ENCODE measurements at places on chromosomes 3 and 15. TPM values are rescaled to one million over a fixed set of nuclear protein-coding genes. Genes with fewer than 3 reads are reported as not detected.
A peak's percentile ranks its signal among the peaks of the same experiment; 100 is the strongest.

- DNase-seq: peak; percentile 67
Measured at GRCh38 chr15:65952391-65953053, 83.2 kb downstream of the RAB11A start.

GRCh38 chr3:190120269-190121060, at the start of gene P3H2:
TSS of gene P3H2 (minus strand) at chr3:190120897. CDS start at chr3:190120731, 166 bp downstream.
- peak; percentile 94 for DNase-seq

- DNase-seq: no peak
Measured at GRCh38 chr3:5348229-5348902, 160.9 kb downstream of the EDEM1 start.

- peak; percentile 86 for DNase-seq
Measured at GRCh38 chr15:42056934-42057798, 36.3 kb upstream of the PLA2G4E start.

GRCh38 chr3:195210266-195210973, 60.5 kb downstream of the XXYLT1 start:
- DNase-seq: peak; percentile 96

GRCh38 chr3:11221818-11222415, 50.3 kb upstream of the ATG7 start:
- no peak for DNase-seq

DNA sequence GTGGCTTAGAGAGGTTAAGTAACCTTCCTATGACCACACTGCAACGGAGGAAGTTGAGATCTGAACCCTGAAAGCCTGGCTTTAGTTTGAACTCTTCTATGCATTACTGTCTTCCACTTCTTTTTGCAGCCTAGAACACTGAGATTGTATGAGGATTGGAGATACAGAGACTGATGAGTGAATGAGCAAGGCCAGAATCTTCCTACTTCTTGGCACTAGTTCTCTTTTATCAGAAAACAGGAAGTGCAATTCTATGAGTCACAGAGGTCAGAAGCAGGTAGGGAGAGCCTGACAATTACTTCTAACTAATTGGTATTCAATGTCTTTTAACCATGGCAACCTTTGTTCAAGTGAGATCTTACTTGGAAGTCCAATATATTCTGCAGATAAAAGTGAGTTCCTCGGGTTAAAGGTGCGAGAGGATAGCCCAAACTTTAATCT, 219.0 kb downstream of the SHQ1 start:
- DNase-seq: no peak

PTX3 gene
- 6.4 TPM for polyA plus RNA-seq

CHDH gene
- 2.8 TPM for polyA plus RNA-seq

GRCh38 chr3:122006267-122006666, 15.8 kb downstream of the ILDR1 start:
- no peak for DNase-seq

RBSN gene
- 8.3 TPM for polyA plus RNA-seq

- peak; percentile 72 for DNase-seq
Measured at GRCh38 chr15:52780172-52780980, 9.8 kb downstream of the ONECUT1 start.

DNA sequence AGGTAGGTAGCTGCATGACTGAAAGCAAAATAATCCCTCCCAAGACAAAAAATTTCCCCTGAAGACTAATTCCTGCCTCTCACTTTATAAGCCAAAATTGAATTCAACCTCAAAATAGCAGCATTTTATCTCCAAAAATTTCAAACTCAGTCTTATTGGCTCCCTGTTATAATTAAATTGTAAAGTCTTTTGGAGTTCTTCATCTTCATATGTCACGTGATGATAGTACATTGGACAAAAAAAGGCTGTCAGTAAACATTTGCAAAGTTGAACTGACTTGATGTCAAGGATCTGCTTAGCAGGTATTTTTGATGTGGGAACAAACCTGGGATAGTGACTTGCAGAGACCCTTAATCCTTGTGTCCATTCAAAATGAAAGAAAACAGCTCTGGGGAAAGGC, 98.4 kb upstream of the SPRED1 start:
- no peak for DNase-seq

CCR9 gene
- polyA plus RNA-seq: not detected

- peak; percentile 71 for DNase-seq
Measured at GRCh38 chr3:8638994-8639658, 5.5 kb downstream of the SSUH2 start.

CHL1 gene
- 1.1 TPM for polyA plus RNA-seq

ROPN1 gene
- not detected for polyA plus RNA-seq

- no peak for DNase-seq
Measured at GRCh38 chr15:31241888-31242522, 84.6 kb upstream of the KLF13 start.

GRCh38 chr15:68909601-68910100, 20.7 kb upstream of the SPESP1 start:
- DNase-seq: peak; percentile 73

DNA sequence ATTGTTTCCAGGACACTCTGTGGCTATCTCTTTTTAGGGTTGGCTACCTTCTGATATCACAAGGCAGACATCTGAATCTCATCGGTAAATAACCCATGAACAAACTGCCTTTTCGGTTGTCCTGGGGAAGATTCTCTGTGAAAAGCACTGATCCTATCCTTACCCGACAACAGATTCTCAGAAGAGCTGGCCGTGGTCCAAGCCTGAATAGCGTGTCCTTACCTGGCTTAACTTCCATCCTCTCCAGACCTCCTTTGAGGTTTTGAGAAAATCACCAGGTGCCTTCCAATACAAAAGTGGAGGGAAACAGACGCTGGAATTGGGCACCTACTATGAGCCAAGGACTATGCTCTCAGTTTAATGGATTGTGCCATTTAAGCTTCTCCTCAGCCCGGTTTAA, 87.4 kb upstream of the ARHGEF3 start:
- DNase-seq: no peak

TTLL13 gene
- 0.12 TPM for polyA plus RNA-seq

- peak; percentile 68 for DNase-seq
Measured at GRCh38 chr3:194326968-194327217, 24.2 kb downstream of the CPN2 start.

OCA2 gene
- polyA plus RNA-seq: 0.49 TPM

GRCh38 chr3:131151-131888, 65.2 kb upstream of the CHL1 start:
- DNase-seq: no peak

DNA sequence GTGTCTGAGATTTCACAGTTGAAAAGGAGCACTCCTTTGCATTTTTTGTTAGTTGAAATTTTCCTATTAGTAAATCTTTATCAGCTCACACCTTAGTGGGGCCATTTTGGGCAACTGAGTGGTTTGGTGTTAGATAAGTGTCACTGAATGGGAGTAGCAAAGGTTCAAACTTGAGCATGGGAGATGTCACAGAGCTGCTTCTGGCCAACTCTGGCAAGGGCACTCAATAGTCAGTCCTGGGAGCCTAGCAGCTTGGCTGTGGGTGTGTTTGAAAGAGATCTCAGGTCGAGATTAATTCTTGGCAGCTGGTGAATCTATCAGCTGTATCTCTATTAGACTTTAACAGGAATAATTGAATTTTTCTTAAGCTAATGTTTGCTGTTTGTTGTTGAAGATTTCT, 579.3 kb downstream of the EDEM1 start:
- DNase-seq: no peak

GRCh38 chr3:98199020-98199419, 32.5 kb downstream of the OR5H15 start:
- no peak for DNase-seq

CACNA2D3 gene
- 1.1 TPM for polyA plus RNA-seq

GRCh38 chr3:33831053-33831452, 32.6 kb downstream of the PDCD6IP start:
- no peak for DNase-seq

DNA sequence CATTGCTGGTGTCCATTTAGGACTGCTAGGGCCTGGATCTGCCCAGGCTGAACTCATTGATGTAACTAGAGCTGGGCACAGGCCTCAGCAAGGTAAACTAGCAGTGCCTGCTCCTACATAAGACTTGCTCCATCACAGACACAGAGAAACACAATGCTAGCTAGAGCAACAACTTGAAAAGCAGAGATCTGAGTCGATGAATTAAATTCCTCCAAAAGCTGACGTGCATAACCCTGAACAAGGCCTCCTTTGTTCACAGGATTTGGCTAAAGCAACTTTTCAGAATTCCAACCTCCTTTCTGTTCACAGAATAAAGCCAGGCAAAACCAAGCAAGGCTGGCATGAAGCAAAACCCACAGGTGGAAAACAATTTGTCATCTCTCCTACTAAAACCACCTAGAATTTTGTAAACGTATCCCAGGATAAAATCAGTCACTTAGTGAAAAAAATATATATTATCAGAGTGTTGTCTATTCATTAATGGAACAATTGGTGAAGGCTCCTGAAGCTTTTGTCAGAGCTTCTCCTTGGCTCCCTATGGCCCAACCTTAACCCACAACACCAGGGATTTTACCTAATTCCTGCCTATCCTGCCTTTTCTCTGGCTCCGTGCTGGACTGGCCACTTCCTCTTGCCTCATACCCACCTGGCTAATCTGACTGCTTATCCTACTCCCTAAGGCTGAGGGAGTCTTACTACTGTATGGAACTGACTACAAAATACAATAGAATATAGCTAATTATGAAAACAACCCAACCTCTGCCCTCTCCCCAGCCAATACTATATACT, 39.9 kb downstream of the PLCH1 start:
- peak; percentile 70 for DNase-seq

- DNase-seq: peak; percentile 89
Measured at GRCh38 chr3:8658306-8659212, 14.0 kb upstream of the SSUH2 start.

ADPRH gene
- 5.4 TPM for polyA plus RNA-seq

- DNase-seq: no peak
Measured at GRCh38 chr3:141059816-141060215, 8.7 kb downstream of the SPSB4 start.

- DNase-seq: no peak
Measured at GRCh38 chr3:56365905-56366640, 102.2 kb downstream of the ERC2 start.

GRCh38 chr3:64505419-64505818, 182.4 kb downstream of the ADAMTS9 start:
- DNase-seq: no peak

DNA sequence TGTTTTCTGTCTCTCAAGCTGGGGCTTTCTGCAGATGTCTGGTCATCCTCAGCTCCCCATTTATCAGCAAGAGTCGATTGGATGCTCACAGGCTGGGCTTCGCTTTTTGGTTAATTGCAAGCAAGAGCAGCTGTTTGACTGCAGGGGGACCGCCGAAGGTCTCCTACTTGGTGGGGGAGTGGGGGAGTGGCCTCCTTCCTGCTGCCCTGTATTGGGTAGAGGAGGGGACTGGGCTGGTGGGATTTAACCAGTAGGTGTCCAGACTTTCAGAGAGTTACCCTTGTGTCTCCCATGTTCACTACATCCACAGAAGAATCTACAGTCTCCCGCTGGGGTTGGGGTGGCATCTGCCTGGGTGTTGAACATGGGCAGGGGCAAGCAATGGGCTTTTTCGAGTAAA, 78.7 kb downstream of the PLXNA1 start:
- DNase-seq: no peak

DNA sequence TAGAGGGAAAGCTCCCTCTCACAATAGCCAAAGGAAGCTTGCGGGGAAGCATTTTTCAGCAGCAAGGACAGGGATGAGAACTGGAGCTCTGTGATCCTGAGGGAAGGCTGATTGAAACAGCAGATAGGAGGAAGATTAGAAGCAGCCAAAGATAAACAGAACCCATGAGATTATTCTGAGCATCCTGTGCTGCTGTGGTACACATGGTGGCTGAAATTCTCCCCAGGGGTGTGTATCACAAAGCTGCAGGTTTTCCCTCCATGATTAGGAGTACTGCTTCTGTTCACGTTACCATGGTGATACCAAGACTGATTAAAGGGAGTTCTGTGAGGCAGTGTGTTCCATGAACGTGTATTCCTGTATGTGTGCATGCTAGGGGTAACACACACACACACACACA, 30.3 kb upstream of the PSMD6 start:
- DNase-seq: no peak

KLHL40 gene
- polyA plus RNA-seq: 0.05 TPM

GRCh38 chr15:63896336-63897115, 62.8 kb upstream of the HERC1 start:
- no peak for DNase-seq

SLITRK3 gene
- polyA plus RNA-seq: 0.02 TPM

DNA sequence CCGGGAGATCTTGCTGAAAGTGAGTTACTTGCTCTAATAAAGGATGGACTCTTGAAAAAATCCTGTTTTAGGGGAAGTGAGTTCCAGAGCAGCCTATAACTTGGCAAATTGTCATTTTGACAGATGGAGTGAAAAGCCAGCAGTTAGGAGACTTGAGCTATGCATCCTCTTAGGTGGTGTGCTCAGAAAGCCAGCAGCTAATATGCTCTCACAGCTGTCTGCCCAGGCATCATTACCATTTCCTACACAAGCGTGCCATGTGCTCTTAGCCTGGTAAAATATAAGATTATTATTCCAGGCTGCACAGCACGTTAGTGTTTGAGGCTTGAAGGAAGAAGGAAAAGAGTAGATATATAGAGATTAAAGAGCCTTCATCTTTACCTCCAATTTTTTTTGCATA, 151.0 kb downstream of the CHL1 start:
- no peak for DNase-seq

- peak; percentile 42 for DNase-seq
Measured at GRCh38 chr3:161893972-161894371, 397.4 kb downstream of the OTOL1 start.

- no peak for DNase-seq
Measured at GRCh38 chr3:182892226-182892625, 88.1 kb downstream of the DCUN1D1 start.

DCLK3 gene
- polyA plus RNA-seq: 0.04 TPM

GRCh38 chr15:60255390-60255789, 142.4 kb downstream of the ANXA2 start:
- DNase-seq: peak; percentile 14

- peak; percentile 63 for DNase-seq
Measured at GRCh38 chr3:94525043-94525442, 462.2 kb downstream of the NSUN3 start.

DNA sequence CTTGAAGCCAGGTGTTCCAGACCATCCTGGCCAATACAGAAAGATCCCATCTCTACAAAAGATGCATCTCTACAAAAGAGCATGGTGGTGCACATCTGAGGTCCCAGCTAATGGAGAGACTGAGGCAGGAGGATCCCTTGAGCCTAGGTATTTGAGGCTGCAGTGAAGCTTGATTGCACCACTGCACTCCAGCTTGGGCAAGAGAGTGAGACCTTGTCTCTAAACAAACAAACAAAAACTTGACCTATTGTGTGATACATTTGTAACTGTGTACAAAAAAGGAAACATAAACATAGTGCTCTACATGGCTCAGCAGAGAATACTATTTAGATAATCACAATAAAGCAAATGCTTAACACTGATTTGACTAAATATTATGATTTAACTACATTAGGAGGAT, 18.7 kb downstream of the ANPEP start:
- no peak for DNase-seq

GRCh38 chr3:114615523-114616085, 321.8 kb downstream of the TIGIT start:
- DNase-seq: no peak

DNA sequence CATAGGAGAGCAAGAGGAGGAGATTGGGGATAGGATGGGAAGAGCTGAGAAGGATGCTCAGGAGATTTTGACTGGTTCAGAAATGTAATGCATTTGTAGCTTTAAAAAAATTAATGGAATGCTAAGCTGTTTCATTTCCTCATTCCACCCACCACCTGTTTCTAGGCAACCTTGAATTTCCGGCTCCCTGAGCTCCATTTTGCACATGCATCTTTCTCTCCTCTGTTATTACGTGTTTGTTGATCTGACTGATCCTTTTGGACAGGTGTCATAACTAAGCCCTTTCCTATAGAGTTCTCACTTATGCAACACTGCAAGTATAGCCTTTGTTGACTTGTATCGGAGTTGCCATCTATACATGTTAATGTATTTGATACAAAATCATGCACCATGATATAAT, 4.3 kb downstream of the TMPRSS7 start:
- peak; percentile 33 for DNase-seq

Measured in lung (tissue), 17 donors.